NCI-H2081 treated with DMSO at 0.1 percent for 48 hours (cell line): ENCODE measurements at places on chromosomes 11 and 22.

DNA sequence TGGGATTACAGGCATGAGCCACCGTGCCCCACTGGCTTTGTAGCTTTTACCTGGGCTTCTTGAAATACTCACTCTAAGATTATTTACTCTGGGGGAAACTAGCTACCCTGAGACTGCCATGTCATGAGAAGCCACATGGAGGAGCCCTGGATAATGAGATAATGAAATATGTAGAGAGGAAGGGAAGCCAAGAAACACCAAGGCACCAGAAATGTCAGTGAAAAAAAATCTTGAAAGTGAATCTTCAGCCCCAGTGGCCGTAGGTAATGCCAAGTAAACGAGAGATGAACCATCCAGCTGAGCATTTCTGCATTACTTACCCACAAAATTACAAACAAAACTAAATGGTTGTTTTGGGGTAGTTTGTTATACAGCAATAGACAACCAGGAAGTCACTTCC is 125.6 kb downstream of the APIP start:
- DNase-seq = no peak

- DNase-seq = no peak
These were observed 1.5 kb downstream of the CCDC90B start for GRCh38 chr11:83284501-83285150.

GRCh38 chr22:27612115-27612514 is 189.4 kb downstream of the MN1 start:
- no peak for DNase-seq

- DNase-seq = no peak
These were observed 73.7 kb downstream of the PHF21A start for GRCh38 chr11:46047520-46047919.

DNA sequence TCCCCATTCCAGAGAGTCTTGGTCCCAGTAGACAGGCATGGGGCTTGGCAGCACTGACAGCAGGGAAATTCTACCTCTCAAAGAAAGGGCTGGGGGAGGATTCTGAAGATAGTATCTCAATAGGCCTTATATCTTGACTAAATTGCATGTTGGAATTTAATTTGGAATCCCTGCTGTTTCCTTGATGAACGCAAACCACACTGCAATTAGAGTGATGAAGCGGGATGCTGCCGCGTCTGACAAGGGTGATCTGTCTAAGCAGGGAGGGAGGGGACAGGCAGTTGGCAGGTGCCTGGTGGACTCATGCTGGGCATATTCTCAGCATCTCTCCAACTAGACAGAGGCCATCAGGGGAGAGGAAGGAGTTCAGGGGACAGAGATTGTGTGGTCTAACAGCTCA is 48.4 kb downstream of the COMMD9 start:
- no peak for DNase-seq

GRCh38 chr11:128928400-128928799 is 14.3 kb downstream of the TP53AIP1 start:
- DNase-seq = no peak

DNA sequence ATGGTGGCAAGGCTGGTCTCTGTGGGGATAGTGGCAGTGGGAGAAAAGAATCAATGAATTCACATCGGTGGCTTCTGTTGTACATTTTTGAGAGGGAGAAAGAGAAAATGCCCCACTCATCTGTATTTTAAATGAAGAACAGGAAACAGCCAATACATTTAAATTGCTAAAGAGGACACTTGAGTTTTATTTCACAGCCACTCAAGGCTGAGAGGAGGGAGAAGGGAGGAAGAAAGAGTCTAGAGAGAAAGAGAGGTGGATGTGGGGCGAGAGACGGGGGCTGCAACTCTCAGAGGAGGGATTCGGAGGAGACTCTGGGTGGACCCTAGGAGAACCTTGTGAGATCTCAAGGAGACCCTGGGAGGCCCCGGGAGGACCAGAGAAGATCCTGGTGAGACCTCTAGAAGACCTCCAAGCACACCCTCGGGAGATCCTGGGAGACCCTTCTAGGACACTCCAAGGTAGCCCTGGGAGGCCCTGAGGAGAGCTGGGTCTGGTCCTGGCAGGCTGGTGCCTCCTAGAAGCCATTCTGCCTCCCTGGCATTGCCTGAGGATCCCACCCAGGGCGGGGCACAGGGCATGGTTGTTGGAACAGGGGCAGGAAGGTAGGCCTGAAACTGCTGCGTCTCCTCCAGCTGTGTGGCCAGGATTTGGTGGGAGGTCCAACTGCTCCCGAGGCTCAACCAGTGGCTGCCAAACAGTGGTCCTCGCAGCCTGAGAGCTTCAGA is 91.0 kb upstream of the SHISAL1 start:
- DNase-seq = no peak

DNA sequence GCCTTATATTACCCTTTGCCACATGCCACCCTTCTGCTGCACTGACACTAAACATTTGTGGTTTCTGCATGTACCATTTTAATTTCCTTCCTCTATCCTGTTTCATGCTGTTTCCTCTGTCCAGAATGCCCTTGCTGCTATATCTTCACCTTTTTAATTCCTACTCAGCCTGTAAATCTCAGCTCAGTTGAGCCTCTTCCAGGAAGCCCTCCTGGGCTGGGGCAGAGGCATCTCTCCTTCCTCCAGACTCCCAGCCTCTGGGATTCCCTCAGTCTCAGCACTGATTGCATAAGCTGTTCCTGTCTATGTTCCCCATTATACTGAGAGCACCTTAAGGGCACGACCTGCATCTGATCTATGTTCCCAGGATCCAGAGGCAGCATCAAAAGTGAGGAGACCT is 98.7 kb downstream of the RNF169 start:
- DNase-seq = no peak

DNA sequence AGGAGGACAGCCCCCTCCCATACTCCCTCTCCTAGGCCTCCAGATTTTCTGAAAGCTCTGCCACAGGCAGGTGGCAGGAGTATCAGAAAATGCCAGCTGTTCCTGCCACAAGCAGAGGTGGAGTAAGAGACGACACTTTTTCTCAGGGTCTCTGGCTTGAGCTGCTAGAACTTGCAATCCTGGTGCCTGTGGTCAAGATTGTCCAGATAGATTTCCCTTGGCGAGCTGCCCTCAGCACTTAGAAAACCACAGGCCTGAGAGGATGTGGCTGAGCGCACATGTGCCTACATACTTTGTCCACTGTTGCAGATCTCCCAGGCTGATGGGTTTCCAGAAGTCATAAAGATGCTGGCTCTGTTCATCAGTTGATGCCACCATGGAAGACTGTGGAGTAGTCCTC is 65.7 kb upstream of the NAV2 start:
- no peak for DNase-seq

DNA sequence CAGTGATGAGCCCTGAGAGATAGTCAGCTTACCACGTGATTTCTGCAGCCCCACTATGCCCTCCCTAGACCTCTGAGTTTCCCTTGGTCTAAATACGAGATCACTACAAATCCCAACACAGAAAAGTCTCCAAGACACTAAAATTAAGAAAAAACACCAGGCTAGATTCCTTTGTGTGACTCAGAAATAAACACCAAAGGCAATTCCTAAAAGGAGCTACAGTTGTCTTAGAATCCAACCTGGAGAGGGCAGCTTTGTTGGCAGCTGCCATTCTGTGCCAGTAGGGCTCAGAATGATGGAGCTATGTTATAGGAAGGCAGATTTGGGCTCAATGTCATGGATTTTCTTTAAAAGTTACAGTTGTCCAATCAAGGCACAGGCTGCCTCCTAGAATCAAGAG is 37.1 kb upstream of the HMGXB4 start:
- DNase-seq = no peak

DNA sequence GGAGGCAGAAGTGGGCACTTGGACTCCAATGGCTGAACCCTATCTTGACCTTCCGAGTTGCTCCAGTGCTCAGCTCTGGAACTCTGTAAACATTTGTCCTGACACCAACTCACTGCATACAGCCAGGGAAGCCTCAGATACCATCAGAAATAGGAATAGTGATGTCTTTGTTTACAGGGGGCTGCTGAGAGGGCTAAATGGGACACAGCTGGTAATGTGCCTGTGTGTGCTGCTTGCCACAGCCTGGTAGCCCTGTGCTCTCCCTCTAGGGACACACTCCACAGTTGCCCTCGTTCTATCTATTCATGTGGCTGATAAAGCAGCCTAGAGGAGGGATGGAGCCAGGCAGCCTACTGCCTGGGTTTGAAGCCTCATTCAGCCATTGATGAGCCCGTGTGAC is 559.8 kb downstream of the MIAT start:
- no peak for DNase-seq

- no peak for DNase-seq
These were observed 953.0 kb downstream of the KCNA4 start for GRCh38 chr11:29063630-29064361.

DNA sequence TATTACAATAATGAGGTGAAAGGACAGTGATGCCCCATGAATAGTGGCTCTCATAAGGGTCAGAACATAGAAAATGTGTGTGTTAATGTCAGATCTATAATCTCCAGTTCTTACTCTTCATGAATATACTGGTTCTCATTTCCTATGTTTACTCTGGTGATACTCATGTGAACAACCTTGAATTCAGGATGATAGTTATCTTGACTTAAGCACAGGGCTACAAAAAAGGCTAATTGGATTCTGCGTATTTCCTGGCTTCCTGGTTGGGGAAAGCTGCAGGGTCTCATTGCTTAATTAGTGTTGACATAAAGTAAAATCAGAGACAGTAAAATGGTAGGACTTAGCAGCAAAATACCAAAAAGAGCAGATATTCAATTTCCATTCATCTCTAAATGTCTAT is 1316.8 kb upstream of the RAG2 start:
- no peak for DNase-seq

DNA sequence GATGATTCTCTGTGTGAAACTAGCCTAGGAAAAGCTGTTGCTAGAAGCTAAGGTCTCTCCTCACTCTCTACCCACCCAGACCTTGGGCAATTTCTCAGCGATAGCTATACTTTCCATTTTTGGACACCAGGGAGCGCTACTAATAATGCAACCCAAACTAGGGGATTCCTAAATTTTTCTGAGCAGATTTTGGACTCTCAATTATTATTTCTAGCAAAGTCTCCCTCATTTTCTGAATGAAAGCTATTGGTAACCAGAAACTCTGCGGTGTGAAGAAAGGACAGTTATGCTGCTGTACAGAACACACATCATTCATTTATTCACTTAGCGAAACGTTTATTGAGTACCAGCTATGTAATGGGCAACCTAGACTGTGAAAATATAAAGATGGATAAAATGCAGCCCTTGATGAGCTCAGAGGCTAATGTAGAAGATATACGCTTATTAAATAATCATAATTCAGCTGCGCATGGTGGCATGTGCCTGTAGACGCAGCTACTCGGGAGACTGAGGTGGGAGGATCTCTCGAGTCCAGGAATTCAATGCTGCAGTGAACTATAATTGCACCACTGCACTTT is 6.1 kb upstream of the STIM1 start:
- no peak for DNase-seq

GRCh38 chr11:119423509-119424254 is 710 bp upstream of the THY1 start:
- DNase-seq = no peak

DNA sequence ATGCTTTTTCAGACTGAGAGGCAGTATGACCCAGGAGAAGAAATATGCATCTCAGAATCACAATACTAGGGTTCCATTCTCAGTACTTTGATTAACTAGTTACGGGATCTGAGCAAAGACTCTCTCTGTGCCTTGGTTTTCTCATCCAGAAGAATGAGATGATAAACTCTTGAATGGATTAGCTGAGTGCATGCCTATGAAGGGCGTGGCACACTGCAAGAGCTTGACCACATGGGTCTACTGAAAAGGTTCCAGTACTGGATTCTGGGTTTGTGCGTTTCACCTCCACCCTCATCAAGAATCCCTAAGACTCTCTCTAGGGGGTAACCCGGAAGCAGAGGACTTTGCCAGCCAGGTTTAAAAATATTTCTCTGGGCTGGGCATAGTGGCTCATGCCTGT is 25.6 kb downstream of the PGA5 start:
- no peak for DNase-seq
